Stimulated activated CD8-positive, alpha-beta memory T cell treated with anti-CD3 and anti-CD28 coated beads, Interleukin-4, amount 100 ng/mL, for 24 hours (primary cell): ENCODE measurements at places on chromosomes 7 and 10.

- no peak for DNase-seq
Measured at GRCh38 chr10:62866451-62866850, 50.3 kb upstream of the EGR2 start.

DNA sequence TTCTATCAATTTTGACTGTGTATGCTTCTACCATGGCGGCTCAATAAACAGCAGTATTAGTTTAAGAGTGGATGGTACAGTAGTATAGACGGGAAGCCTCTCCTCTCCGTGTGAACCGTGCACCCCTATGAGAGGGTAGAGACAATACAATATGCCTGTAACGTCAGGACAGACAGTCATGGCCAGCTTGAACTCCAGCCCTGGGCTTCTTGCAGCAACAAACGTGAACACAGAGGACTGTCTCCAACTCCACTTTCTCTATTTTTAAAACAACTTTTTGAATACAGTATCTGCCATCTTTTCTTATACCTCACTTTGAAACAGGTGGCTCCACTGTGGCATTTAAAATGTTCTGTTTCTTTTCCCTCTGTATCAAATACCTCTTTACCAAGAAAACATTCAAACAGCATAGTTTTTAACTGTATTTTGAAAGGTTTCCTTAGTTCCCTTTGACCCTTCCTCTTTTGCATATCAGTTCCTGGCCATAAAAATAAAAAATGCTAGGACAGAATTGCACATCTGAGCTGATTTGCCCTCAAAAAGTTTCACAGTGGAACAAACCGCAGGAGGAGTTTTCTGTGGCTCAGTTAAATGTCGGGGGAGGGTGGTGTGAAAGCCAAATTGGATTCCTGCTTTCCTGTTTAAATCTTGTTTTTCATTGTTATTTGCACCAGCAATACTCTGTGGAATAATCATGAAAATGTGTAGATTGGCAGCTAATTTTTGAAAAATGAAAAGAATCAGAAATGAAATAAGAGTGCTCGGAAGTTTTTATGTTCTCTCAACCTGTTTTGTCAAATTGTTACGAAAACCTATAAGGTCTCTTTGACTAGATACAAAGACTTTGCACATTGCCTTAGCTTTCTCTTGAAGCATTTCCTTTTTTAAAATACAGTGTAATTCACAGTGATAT lies 8.0 kb downstream of the IKZF1 start:
- no peak for DNase-seq

GRCh38 chr7:128920913-128921582 lies 10.5 kb upstream of the KCP start:
- DNase-seq = no peak

GRCh38 chr10:21831986-21832820 lies 171.3 kb downstream of the DNAJC1 start:
- DNase-seq = no peak

GRCh38 chr7:50272808-50273207 lies 31.7 kb upstream of the IKZF1 start:
- DNase-seq = no peak

DNA sequence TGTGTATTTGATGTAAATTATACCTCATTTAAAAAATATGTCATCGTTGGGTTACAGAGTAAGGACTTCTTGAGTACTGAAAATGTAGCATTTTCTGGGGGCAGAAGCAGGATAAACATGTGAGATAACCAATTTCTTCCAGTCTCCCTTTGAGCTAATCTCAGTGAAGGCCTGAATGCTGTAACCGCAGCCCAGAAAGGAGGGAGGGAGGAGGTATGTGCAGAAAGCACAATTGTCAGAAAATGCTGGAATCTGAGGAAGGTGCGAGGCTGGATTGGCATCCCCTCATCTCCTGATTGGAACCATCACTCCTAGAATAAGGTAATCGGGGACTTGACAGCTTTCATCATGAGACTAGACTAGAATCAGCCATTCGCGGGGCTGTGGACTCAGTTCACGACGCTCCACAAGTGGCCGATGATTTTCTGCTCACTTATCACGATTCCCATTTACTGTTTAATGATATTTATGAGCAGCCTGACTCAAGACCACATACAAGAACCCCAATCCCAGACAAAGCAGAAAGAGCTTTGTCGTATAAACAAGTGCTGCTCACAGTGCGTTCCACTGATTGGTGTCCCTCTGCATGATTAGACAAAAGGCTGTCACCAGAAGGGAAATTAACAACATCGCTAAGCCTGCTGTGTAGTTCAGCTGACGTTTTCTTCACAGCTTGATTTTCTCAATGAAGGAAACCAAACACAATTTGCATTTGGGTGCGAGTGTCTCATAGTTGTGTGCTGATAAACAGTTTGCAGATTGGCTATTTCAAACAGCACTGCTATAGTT lies 93.2 kb downstream of the SVIL start:
- no peak for DNase-seq

DNA sequence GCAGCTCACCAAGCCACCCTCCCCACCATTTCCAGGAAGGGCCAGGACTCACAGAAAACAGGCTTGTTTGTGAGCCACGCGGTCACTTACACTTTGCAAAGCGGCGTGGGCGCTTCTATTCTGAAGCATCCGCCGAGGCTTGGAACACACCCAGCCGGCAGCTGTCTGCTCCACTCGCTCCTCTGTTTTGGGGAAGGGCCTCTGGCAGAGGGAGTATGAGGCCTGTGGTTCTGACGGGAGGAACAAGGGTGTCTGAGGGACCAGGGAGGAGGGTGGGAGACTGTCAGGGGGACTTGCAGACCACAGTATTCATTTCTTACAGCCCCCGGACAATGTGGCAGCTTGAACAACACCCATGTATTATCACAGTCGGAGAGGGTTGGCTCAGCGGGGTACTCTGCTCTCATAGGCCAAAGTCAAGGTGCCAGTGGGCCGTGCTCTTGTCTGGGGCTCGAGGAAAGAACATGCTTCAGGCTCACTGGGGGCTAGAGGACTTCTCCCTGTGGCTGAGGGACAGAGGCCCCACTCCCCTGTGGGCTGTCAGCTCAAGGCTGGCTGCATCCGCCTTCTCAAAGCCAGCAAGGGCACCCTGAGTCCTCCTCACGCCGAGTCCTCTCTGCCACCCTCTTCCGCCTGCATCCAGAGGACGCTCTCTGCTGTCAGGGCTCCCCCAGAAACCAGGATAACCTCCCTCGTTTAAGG lies 60.4 kb upstream of the FAM20C start:
- DNase-seq = no peak
